NCI-H82 (cell line): ENCODE measurements at places on chromosomes 4 and X.

DNA sequence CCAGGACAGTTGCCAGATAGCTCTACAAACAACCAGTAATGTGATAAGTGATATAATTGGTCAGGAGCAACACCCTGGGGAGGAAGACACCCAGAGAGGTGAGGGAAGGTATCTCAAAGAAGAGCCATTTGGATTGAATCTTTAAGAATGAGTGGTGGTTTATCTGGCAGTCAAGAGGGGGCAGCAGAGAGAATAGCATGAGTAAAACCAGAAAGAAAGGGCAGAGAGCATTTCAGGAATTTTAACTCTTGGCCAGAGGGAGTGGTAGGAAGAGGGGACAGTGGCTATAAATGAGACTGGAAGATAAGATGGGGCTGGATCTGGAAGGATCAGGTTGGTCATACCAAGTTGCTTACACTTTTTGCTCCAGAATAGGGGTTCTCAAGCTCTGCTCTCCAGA lies 5.9 kb upstream of the SEPTIN6 start:
- DNase-seq = peak; percentile 77

- peak; percentile 79 for DNase-seq
Measured at GRCh38 chrX:153922932-153923857, 2.9 kb downstream of the ARHGAP4 start.

- no peak for DNase-seq
Measured at GRCh38 chr4:79141530-79141929, 184.3 kb downstream of the NAA11 start.

- no peak for DNase-seq
Measured at GRCh38 chrX:13472975-13473374, 96.4 kb upstream of the EGFL6 start.

DNA sequence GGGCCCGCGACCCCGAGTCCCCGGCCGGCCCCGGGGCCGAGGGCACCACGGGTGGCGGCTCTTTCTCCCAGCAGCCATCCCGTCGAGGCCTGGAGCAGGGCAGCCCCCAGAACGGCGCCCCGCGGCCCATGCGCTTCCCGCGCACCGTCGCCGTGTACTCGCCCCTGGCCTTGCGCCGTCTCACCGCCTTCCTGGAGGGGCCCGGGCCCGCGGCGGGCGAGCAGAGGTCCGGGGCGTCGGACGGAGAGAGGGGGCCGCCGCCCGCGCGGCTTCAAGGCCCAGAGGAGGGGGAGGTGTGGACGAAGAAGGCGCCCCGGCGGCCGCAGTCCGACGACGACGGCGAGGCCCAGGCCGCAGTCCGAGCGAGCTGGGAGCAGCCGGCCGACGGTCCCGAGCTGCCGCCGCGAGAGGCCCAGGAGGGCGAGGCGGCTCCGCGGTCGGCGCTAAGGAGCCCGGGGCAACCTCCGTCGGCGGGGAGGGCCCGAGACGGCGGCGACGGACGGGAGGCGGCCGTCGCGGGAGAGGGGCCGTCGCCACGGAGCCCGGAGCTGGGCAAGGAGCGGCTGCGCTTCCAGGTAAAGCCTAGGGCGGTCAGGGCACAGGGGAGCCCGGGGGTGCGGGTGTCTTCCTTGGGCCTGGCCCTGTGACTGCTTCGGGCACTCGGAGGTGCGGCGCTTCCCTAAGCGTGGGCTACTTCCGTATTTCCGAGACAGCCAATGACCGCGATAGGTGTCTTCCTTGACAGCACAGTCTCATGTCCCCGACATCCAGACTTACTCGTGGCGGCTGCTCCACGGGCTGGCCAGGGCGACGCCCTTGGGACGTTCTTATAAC lies 845 bp downstream of the ZAR1 start:
- DNase-seq = no peak

GRCh38 chrX:139191286-139191685 lies 339.3 kb upstream of the F9 start:
- no peak for DNase-seq

DNA sequence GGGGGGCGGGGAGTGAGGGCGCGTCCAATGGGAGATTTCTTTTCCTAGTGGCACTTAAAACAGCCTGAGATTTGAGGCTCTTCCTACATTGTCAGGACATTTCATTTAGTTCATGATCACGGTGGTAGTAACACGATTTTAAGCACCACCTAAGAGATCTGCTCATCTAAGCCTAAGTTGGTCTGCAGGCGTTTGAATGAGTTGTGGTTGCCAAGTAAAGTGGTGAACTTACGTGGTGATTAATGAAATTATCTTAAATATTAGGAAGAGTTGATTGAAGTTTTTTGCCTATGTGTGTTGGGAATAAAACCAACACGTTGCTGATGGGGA lies 1.1 kb downstream of the HTT start:
- no peak for DNase-seq

GRCh38 chr4:147182041-147182440 lies 236.4 kb upstream of the TTC29 start:
- DNase-seq = no peak

GRCh38 chrX:127732709-127733108 lies 319.5 kb downstream of the ACTRT1 start:
- DNase-seq = no peak

GRCh38 chr4:150250998-150251651 lies 172.9 kb downstream of the DCLK2 start:
- no peak for DNase-seq

GRCh38 chr4:177308847-177309521 lies 690 bp upstream of the NEIL3 start:
- DNase-seq = no peak

DNA sequence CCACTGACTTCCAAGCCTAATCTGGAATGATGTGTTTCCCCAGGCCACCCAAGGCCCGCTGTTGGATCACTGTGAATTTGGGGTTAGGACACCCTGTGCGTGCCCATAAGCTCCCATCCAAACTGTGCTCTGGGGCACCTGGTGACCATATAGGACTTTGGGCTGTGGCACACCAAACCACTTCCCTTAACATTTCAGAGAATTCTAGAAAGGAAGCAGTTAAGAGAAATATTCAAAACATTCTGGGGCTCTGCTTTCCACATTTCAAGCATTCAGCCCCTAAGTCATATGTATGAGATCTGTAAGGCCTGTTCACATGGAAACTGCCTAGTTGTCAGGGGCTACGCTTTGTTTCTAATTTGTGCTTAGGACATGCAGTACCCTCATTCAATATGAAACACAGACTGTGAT lies 14.4 kb downstream of the VGLL1 start:
- no peak for DNase-seq

GRCh38 chr4:16294455-16294854 lies 68.2 kb upstream of the TAPT1 start:
- no peak for DNase-seq

- no peak for DNase-seq
Measured at GRCh38 chrX:153802513-153803045, 8.1 kb downstream of the SSR4 start.

DNA sequence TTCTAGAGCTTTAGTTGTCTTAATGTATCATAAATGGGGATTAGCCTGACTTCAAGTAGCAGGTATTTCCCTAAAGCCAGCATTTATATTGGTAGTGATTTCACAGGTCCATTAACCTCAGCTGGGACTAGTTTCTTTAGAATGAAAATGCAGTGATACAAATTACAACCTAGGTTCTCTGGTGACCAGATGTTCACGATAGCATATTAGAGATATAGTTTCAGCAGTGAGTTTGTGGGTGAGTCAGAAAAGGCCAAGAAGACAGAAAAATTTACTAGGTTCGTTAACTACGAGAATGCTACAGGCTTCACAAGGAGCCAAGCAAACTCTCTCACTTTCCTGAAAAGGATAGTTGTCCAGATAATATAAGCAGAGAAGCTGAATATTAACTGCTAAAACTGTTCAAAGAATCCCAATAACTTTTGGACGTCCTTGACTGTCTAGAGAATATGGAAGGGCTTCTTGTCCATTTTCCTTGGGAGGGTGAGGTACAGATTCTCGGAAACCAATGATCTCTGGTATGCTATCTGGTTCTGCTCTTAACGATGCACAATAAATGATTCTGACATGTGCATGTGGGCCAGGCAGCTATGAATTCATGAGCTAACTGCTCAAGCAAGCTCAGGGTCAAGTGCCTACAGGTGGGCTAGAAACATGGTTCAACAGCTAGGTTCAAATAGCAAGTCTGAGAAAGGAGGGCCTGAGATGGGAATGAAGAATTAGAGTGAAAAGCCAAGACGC lies 6.0 kb upstream of the SPCS3 start:
- no peak for DNase-seq

DNA sequence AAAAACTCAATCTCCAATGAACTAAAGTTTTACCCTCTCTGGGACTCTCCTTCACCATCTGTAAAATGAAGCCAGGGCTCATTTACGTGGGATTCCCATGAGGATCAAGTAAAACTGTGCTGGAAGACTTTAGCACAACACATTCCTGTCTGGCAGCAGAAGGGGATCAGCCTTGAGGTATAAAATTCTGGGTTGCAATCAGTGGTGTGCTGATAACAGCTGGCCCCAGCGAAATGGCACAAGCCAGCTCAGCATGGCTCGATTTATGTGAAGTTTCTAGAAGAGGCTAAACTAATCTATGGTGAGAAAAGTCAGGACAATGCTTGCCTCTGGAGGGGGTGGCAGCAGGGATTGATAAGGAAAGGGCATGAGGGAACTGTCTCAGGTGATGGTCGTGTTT lies 28.4 kb downstream of the ZNF630 start:
- DNase-seq = peak; percentile 3

DNA sequence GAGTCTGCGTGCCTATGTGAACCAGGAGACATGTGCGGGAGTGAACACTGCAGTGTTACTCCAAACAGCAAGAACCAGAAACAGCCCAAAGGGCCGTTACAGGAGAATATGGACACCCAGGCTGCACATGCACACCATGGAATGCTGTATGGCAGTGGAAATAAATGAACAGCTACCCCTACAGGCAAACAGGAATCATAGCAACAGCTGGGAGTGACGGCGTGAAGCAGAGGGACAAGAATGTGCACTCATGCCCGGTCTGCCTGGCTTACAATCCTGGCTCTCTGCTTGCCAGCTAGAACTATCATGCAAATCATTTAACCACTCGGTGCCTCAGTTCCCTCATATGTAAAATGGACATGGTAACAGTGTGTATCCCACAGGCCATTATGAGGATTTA lies 16.6 kb downstream of the GPKOW start:
- peak; percentile 60 for DNase-seq

GRCh38 chrX:43804021-43804420 lies 78.2 kb downstream of the MAOB start:
- no peak for DNase-seq

- no peak for DNase-seq
Measured at GRCh38 chr4:78829296-78829695, 53.1 kb downstream of the BMP2K start.

- no peak for DNase-seq
Measured at GRCh38 chrX:20523626-20524312, 257.1 kb upstream of the RPS6KA3 start.

DNA sequence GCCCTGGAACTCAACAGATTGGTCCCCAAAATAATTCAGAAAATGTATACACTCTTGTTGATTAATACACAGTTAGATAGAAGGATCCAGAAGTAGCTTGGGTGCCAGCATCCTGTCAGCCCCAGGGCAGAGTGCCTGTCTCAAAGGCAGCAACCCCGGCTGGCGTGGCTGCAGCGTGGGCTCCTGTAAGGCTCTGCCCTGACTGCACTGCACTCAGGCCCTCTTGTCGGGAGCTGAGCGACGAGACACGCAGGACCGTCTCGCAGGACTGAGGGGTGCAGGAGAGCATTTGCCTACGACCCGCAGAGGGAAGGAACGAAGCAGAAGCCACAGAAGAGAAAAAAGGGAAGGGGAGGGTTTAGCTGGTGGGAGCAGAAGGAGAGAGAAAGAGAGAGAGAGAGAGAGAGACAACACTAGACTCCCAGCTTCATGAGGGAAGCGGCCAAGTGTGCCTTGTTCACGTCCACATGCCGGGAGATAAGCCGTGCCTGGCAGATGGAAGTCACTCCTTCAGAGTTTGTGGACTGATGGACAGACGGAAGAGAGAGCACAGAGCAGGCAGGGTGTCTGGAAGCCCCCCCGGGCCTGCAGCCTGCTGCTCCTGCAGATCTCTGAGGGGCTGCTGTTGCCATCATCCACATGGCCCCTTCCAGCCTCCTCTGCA lies 38.7 kb upstream of the HELT start:
- DNase-seq = peak; percentile 9

- DNase-seq = no peak
Measured at GRCh38 chrX:14359727-14360126, 169.6 kb upstream of the GLRA2 start.

DNA sequence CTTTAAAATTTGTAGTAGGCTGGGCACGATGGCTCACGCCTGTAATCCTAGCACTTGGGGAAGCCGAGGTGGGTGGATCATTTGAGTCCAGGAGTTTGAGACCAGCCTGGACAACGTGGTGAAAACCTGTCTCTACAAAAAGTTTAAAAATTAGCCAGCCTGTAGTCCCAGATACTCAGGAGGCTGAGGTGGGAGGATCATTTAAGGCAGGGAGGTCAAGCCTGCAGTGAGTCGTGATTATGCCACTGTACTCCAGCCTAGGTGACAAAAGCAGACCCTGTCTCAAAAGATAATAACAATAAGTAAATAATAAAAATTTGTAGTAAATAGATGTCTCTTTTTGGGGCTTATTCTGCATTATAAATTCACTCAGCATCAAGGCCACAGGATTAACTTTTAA lies 118.5 kb downstream of the IRF2 start:
- DNase-seq = no peak

- no peak for DNase-seq
Measured at GRCh38 chrX:155231163-155231562, 14.9 kb downstream of the VBP1 start.

DNA sequence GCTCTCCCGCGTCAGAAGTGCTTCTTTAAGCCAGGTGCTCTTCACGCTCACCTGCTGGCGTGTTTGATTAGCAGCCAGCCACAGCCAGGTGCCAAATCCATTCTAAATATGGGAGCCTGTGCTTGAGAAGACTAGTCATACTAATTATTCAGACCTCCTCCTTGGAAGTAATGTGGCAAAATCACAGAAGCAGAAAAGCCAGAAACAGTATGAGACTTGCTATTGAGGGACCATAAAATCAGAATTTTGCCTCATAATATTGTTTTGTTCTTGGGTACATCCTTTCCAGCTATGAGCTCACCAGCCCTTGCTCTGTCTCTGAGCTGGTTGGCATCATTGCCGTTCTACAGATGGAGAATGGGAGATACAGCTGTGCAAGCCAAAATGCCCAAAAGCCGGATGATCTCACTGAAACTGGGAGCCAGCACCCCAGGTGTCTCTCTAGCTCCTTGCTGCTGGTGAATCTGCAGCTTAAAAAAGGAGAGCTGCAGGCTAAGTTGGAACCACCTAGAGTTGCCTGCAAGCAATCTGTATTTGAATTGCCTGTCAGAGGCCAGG lies 205.4 kb downstream of the SHROOM3 start:
- no peak for DNase-seq

- DNase-seq = no peak
Measured at GRCh38 chr4:7766661-7767345, 172.9 kb downstream of the AFAP1 start.

DNA sequence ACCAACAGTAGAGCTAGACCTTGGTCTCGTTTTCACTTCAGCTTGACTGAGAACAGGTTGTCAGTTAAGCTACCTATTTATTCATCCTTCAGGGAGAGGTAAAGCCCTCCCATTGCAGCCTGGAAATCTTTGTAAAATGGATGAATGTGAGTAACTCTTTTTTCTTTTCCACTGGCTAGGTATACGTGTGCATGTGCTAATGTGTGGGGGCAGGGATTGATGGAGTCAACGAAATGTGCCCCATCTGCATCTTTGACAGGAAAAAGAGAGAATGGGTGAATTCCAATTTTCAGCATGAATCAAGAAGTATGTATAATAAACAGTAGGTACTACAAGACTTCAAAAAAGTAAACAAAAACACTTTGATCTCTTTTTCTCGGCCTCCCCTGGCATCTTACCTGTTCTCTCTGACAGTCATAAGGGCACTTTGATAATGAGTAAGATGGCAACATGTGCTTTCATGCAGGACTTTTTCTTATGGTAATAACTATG lies at the start of gene IL21:
Gene IL21 (minus strand): TSS at position 51 of the 492 bp plus-strand sequence. CDS start 55 bp downstream, outside the sequence.
- no peak for DNase-seq
